NCI-H524 (cell line): ENCODE measurements at places on chromosomes 4 and X.

DNA sequence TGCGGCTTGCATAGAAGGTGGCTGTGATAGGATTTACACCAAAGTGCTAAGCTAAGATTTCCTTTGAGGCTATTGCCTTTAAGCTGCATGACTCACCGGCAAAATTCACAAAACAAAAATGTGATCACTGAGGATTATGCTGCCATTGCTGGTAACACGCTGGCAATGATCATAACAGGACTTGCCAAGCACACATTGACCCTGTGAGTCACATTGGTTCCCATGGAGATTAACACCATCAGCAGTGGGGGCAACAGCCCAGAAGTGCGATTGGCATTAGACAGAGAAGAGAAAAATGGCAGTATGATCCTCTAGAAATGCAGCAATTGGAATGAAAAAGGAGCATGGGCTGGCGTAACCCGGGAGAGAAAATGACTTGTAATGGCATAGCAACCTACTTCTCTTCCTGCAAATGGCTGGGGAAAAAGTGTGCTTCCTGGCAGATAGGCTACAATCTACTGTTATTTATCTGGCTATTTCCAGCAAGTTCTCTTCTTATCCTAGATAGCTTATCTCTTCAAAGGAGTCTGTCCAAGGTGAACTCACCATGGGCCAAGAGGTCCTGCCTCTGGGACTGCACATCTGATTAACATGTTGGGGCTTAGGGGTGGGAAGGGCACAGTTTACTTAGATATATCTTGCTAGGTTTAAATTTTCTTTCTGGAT, 314.2 kb upstream of the IGFBP7 start:
- DNase-seq, result no peak

DNA sequence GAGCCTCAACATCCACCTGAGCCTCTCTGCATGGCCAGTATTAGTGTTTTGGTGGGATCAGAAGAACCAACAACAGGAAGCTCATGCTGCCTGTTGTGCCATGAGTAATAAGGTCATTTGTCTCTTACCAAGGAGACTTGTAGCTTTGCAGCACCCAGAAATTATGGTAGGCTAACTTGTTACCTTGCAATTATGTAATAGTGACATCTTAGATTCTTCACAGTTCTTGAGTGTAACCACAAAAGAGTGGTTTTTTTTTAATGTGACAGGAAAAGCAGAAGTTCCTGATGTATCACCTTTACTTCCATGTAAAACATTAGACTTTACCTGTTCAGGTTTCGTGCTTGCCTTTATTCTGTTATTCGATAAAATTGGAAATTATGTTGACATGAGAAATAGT, 263.9 kb upstream of the CXXC4 start:
- no peak for DNase-seq

DNA sequence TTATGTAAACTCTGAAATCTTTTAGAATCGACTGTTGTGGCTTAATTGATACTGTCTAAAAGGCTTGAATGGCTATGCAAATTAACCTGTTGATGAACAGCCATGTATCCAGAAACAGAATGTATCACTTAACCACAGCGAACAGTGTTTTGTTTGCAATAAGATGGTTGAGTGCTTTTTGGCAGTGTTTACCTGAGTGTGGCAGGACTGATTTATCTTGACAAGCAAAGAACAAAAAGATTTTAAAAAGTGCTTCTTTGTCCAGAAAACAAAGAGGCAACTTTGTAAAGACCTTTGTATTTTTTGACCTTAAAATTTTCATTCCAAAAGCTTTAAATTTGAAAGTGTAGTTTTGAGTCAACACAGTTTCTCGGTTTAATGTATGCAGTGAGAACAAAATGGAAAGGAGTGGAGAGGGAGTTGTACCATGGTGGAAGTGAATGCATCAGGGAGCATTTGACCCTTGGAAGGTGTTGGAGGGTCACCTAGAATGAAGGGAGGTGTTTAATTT, 18.0 kb downstream of the ARHGAP10 start:
- DNase-seq, result no peak

DNA sequence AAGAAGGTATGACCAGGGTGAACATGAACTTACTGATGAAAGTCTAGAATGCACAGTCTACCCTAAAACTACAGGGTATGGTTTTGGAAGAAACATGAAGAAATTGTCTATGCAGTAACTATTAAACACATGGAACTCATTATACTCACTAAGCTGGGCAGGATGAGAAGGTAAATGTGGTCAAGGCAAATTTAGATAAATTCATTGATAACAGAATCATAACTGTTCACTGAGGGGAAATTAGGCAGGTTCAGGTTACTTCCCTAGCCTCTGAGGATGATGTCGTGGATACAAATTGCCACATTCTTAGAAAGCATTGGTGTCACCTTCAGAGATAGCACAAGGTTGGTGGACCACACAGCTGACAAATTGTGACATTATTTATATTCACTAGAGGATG, 40.4 kb upstream of the MID1IP1 start:
- DNase-seq, result no peak

- no peak for DNase-seq
Measured at GRCh38 chr4:4990857-4991540, 28.3 kb downstream of the CYTL1 start.

GRCh38 chrX:63128509-63128908, 222.6 kb downstream of the SPIN4 start:
- DNase-seq, result peak; percentile 1

DNA sequence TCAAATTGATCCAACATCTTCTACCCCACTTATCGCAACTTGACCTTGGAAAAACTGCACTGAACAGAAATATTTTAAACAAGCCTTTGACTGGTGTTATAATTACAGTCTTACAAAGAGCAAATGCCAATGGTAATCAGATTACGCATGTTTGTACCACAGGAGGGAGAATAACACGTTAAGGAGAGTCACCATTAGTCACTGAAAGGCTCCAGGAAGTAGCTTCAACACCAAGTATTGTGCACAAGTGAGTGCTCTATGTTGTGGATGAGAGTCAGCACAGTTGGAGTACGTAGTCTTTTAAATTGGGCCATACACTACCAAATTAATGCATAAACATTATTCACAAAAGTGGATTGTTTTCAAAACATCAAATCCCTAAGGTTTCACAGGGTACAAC, 1081.5 kb upstream of the TENM3 start:
- DNase-seq, result no peak

GRCh38 chr4:42280327-42281095, 116.8 kb upstream of the SHISA3 start:
- peak; percentile 30 for DNase-seq

- DNase-seq, result no peak
Measured at GRCh38 chr4:139814323-139815015, 148.8 kb downstream of the MGST2 start.

GRCh38 chrX:74272230-74272629, 31.8 kb upstream of the ZCCHC13 start:
- no peak for DNase-seq
